ENCODE measurements at places on chromosomes 7 and 10. TPM values are rescaled to one million over a fixed set of nuclear protein-coding genes. Genes with fewer than 3 reads are reported as not detected.
A peak's percentile ranks its signal among the peaks of the same experiment; 100 is the strongest.

CYP3A7 gene
- total RNA-seq, result not detected

GOLGA7B gene
- total RNA-seq, result not detected

DNA sequence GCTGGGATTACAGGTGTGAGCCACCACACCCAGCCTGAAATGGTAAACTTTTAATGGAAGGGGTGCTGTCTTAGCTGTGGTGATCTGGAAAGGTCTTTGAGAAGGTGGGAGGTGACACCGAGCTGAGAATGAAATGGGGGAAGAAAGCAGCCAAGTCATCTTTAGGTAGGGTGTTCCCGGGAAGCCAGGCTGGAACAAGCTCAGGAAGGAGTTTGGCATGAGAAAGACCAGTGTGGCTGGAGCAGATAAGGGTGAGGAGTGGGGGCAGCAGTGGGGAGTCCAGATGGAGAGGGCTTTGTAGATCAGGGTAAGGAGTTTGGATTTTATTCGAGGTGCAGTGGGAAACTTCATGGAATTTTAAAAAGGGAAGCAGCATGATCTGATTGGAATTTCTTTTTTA lies 30.0 kb downstream of the KIFBP start:
- H3K27ac ChIP-seq, result peak overlapping the region; percentile 55
- peaks cover 3% of the 10 kb centered on the region for H3K27me3 ChIP-seq
- H3K36me3 ChIP-seq, result peaks cover 21% of the 10 kb centered on the region
- DNase-seq, result no peak

GRCh38 chr7:102917436-102918353 lies 4.9 kb downstream of the LRRC17 start:
- no peaks in the 10 kb centered on the region for H3K27me3 ChIP-seq
- no peaks in the 10 kb centered on the region for H3K36me3 ChIP-seq
- peak overlapping the region; percentile 6 for H3K27ac ChIP-seq
- H3K4me1 ChIP-seq, result peaks cover 39% of the 10 kb centered on the region
- H3K4me3 ChIP-seq, result no peak overlapping the region
- DNase-seq, result no peak

DNA sequence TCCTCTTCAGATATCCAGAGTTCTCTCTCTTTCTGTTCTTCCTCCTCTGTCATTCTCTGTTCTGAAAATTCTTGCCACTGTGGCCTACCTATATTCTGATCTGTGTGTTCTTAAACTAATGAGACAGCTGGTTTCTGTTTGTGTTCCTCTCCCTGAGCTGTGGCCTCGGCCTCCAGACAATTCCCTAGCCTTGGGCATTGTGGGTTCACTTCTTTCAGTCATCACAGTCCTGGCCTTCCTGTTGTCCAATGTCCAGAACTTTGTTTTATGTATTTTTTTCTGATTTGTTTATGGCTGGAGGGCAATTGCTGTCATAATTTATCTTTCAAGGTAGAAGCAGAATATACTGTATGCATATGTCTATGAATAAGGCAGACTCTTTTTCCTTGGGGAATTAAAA lies 173.2 kb upstream of the MTPN start:
- no peak for DNase-seq
- no peaks in the 10 kb centered on the region for H3K36me3 ChIP-seq
- no peak overlapping the region for H3K4me3 ChIP-seq
- no peaks in the 10 kb centered on the region for H3K27me3 ChIP-seq
- no peak overlapping the region for H3K27ac ChIP-seq
- H3K4me1 ChIP-seq, result no peaks in the 10 kb centered on the region

DNA sequence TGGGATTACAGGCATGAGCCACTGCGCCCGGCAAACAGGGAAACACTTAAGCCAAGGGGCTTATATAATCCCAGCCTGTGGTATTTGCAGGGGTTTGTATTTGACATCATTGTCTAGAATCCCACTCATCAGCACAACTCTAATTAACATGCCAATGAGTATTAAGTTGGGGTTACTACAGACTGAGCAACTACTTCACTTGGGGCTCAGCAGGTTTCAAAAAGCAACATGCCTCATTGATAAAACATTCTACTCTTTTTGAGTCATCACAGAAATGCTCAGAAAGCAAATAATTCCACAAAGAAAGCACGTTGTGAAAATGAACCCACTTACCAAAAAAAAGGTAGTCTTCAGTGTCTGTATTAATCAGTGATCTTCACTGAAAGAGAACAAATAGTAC lies 236.9 kb upstream of the CELF2 start:
- no peak overlapping the region for H3K4me3 ChIP-seq
- H3K4me1 ChIP-seq, result peaks cover 61% of the 10 kb centered on the region
- H3K27ac ChIP-seq, result peak overlapping the region; percentile 29
- peaks cover 7% of the 10 kb centered on the region for H3K27me3 ChIP-seq
- peaks cover 6% of the 10 kb centered on the region for H3K36me3 ChIP-seq
- DNase-seq, result peak; percentile 58

DNA sequence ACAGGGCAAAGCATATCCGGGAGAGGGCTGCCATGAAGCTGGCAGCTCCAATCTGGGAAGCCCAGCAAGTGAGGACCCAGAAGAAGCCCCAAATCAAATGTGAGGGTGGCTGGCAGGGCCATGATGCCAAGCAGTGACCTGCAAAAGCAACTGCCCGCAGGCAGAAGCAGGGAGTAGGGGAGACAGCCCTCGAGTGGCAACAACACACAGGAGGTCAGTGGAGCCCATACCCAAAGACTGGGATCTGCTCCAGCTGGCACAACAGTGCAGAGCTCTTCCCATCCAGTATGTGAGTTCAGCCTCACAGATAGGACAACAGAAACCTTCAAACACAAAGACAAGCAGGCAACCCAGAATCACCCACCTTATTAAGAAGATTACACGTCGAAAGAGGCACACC lies 45.0 kb downstream of the GRID1 start:
- H3K27ac ChIP-seq, result no peak overlapping the region
- H3K27me3 ChIP-seq, result peaks cover 18% of the 10 kb centered on the region
- DNase-seq, result no peak
- H3K4me3 ChIP-seq, result no peak overlapping the region
- no peaks in the 10 kb centered on the region for H3K4me1 ChIP-seq

- H3K36me3 ChIP-seq, result no peaks in the 10 kb centered on the region
- no peak for DNase-seq
- no peak overlapping the region for H3K4me3 ChIP-seq
- H3K4me1 ChIP-seq, result no peaks in the 10 kb centered on the region
- peaks cover 40% of the 10 kb centered on the region for H3K27me3 ChIP-seq
Observed at GRCh38 chr10:70493660-70494234, 15.2 kb downstream of the PALD1 start.
